Psoas muscle (tissue), 8 donors: ENCODE measurements at places on chromosomes 1 and 21. TPM values are rescaled to one million over a fixed set of nuclear protein-coding genes. Genes with fewer than 3 reads are reported as not detected.

- DNase-seq, result no peak
Measured at GRCh38 chr21:36759348-36760083, 60.6 kb downstream of the SIM2 start.

GRCh38 chr1:83606416-83606955 lies 392.4 kb downstream of the TTLL7 start:
- DNase-seq, result no peak

GRCh38 chr1:54708385-54708784 lies 7.3 kb upstream of the TTC4 start:
- no peak for DNase-seq

The TEX50 gene
- total RNA-seq, result not detected

GRCh38 chr1:247548769-247549182 lies at the start of gene GCSAML:
Gene GCSAML, plus strand, starts transcription at chr1:247549134. Its CDS starts 58 bp downstream, at chr1:247549192.
- no peak for DNase-seq
